ENCODE measurements at places on chromosomes 3 and 15.

DNA sequence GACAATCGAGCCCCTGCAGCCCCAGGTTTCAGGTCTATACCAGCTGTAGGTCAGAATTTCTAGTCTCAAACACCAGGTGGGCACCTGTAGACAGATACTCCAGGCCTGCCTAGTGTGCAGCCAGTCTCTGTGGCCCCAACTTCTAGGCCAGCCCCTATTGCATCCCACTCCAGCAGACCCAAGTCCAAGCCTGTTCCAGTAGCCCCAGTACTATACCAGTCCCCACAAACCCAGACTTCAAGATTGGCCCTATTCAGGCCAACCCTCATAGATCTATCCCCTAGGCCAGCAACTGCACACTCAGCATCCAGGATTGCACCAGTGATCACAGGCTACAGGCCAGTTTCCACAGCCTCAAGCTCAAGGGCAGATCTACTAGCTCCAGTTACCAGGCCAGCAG lies 344.0 kb downstream of the PYDC2 start:
- no peak for DNase-seq

DNA sequence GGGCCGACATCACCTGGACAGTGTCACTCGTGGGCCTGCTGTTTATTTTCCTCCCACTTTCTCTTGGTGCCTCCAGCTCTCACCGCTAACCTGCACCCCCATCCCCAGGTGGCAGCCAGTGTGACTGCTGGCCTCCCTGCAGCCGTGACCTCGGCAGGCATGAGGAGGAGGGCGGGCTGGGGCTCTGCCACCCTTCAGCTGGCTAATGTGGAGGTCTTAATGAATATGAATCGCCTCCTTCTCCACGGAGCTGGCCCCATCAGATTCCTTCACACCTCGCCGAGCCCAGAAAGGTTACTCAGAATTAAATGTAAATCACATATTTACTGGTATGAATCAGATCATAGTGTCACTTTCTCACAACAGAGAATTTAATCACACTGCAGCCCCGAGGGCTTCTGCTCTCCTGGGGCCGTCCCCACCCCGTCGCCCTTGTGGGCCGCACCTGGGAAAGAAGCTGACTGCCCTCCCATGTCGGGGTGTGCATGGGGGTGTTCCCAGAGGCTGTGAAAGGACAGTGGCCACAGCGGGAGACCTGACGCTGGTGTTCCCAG lies 171.1 kb upstream of the TLE3 start:
- no peak for DNase-seq

DNA sequence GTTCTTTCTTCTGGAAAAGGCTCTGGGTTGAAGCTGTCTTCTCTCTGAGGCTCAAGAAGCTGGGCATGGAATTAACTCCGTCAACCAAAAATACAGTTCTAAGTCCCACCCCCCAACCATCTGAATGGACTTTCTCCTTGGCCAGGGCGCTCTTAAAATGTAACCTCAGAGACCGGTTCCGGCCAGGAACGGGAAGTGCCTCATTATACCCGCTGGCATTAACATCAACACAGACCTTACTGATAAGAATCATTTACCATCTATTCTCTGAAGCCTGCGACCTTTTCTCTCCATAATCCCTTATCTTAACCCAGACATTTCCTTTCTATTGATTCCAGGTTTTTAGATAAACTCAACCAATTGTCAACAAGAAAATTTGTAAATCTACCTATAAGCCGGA lies 64.7 kb downstream of the ATP1B3 start:
- no peak for DNase-seq

DNA sequence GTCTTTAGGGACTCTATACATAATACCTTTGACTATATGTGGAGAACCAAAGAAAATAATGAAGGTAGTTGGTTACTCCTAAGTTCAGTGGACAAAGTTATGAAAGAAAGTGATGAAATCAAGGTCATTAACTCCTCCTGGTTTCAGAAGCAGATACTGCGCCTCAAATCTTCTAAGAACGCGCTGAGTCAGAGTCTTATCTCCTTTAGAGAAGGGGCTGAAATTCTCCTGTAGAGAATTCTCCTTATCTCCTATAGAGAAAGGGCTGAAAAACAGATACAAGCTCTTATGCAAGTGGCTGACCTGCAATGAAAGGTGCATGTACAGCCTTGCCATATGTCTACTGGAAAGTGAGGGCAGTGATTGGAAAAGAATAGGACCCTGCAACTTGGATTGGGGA lies 824.2 kb downstream of the NSUN3 start:
- no peak for DNase-seq

DNA sequence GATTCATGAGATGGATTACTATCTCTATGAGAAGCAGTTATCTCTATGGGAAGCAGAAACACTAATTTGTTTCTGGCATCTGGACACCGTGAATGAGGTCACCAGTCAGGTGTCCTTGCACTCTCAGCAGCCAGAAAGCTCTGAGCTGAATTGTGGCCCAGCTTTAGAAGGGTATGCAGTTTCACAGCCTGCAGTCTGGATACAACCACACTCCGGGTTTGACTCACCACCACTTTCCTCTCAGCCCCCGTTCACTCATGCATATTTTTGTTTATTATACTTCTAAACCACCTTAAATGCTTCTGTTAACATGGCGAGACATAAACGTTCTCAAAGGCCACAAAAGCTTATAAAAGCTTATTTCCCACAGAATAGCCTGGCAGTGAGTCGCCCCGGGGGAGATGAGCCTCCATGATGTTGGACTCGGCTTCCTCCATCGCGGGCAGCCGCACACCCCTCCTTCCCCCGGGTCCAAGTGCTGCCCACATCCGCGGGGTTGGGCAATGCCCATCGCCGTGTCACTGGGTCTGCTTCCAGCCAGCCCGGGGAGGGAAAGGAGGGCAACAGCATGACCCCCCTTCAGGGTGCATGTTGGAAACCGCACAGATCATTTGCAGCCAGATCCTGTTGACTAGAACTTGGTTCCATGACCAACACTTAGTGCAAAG lies 16.8 kb upstream of the SLC41A3 start:
- peak; percentile 28 for DNase-seq

DNA sequence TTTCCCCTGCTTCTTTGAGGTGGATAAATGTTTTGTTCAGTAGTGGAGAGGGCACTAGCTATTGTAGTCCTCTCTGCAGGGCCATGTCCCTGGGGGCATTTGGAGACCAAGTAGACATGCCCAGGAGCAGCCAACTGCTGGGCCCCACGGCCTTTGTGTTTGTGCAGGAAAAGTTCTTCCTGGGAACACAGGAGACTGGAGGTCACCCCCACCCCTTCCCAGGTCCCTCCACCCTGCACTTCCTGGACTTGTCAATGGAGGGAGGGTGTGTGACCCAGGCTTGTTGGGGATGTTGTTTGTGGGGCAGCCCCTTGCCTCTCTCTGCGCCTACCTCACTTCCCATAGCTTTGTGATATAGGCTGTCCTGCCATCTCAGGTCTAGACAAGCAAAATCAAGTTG lies 317.0 kb upstream of the LRRFIP2 start:
- no peak for DNase-seq

GRCh38 chr15:81921163-81921562 lies 124.7 kb downstream of the MEX3B start:
- no peak for DNase-seq

- no peak for DNase-seq
Observed at GRCh38 chr3:95815828-95816227, 998.6 kb upstream of the EPHA6 start.

DNA sequence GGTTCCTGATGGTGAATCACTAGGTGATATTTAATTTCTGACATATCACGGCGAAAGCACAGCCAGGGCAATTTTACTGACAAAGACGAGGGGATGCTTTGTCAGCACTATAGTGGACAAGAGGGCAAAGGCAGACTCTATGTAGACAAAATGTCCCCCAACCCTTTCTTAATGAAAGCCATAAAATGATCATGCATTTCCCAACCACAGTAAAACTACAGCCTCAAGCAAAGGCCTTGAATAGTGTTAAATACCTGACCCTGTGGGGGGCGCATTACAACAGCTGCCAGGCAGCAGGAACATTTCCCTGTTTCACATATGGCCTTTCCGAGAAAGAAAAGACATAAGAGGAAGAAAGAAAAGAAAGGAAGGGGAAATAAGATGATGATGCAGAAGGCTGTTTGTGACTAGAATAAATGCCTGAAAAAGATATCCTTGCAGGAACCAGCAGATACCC lies 49.5 kb downstream of the GLDN start:
- no peak for DNase-seq

DNA sequence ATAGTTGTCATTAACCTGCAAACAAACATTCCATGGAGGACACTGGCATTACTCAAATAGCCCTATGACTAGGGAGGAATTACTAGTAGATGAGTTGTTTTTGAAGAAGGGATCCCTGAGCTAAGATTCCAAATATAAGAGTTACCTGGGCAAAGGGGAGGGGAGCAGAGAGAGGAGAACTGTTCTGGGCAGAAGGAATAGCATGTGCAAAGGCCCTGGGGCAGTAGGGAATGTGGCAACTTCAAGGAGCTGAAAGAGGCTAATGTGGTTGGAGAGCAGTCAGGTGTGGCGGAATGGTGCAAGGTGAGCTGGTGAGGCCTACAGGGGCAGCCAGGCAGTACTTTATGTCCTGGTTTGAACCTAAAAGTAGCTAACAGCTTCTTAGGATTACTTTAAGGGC lies 5.8 kb upstream of the IL17RD start:
- DNase-seq, result no peak

DNA sequence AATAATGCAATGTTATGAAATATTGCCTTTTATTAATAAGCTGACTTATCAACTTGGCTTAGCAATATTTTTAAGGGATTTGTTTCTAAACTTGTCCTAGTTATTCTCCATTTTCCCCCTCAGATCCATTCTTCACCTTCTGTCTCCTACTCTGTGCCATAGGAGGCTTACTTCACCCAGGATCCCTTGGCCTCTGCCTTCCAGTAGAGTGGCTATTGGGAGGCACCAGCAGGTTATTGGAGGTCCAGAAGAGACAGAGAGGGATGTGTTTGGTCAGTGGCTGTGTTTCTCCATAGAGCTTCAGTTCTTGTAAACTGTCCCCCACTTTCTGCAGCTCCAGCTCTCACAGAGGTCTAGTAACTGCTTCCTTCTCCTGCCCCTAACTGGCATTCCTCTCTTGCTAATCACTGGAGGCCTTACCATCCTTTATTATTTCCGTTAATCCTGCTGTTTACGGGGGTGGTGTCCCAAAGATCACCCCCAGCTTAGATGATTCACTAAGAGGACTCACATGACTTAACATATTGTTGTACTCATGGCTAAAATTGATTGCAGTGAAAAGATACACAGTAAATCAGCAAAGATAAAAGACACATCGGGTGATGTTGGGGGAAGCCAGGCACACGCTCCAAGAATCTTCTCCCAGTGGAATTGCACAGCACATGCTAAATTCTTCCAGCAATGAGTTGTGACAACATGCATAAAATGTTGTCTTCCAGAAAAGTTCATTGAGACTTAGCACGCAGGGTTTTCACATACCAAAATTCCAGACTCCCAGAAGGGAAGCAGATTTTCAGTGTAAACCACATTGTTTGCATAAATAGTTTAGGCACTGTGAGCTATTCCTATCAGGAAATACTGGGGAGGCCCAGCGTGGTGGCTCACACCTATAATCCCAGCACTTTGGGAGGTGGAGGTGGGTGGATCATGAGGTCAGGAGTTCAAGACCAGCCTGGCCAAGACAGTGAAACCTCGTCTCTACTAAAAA lies 67.5 kb downstream of the RPL22L1 start:
- peak; percentile 99 for DNase-seq

DNA sequence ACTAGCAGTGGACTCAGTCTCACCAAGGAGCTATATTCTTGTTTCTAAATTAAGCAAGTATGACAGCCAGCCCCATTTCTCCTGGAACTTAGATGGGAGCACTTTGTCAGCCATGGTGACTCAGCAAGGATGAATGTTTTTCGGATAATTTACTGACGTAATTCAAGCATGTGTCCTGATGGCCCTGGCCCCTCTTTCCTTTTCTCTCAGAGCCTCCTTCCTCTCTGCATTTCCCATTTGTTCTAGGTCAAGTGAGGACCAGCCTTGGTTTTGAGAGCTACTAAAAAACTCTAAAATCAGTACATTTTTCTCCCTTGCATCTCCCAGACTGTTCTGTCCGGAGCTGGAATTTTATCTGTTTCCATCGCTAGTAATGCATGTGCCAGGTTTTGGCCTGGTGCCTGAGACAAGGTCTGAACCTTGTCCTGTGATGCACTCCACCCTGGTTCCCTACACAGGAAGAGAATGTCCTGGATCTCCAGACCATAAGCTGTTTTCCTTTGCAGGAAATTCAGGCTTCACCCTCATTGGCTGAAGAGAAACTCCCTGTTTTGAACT lies 256.6 kb upstream of the ROPN1 start:
- peak; percentile 91 for DNase-seq

DNA sequence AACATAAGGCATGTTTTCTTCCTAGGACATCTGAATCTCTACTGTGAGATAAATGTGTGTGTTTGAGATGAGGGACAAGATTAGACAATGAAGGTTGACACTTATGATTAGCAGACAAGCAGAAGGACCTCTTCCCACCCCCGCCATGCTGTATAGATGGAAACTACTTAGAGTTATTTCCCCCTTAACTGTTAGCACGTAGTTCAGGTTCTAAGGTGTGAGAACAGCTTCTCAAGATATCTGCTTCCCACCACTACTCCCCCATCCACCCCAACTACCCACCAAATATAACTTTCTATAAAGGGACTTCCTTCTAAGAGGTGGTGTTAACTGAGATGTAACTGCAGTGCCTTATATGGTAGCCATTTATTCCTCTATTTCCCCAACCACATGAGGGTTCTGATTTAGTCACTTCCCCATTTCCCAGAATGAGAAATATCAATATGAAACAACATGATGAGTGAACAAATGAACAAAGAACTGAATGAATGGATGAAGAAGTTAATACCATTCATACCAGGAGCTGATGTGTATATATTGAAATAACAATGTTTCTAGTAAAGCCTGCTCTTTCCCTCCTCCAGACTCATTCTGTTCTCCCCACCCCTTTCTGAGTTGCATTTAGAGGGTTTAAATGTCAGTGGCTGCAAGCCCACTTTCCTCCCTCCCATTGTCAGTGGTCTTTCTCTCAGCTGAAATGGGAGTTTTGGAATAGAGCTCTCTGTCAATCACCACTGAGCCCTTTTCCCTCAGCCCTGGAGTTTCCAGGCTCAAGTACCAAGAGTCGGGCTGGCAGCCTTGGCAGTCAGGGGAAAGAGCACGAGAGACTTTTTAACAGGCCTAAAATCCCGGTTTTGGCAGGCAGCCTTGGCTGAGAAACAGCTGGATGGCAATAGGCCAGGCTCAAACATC lies 7.7 kb upstream of the RFTN1 start:
- no peak for DNase-seq

DNA sequence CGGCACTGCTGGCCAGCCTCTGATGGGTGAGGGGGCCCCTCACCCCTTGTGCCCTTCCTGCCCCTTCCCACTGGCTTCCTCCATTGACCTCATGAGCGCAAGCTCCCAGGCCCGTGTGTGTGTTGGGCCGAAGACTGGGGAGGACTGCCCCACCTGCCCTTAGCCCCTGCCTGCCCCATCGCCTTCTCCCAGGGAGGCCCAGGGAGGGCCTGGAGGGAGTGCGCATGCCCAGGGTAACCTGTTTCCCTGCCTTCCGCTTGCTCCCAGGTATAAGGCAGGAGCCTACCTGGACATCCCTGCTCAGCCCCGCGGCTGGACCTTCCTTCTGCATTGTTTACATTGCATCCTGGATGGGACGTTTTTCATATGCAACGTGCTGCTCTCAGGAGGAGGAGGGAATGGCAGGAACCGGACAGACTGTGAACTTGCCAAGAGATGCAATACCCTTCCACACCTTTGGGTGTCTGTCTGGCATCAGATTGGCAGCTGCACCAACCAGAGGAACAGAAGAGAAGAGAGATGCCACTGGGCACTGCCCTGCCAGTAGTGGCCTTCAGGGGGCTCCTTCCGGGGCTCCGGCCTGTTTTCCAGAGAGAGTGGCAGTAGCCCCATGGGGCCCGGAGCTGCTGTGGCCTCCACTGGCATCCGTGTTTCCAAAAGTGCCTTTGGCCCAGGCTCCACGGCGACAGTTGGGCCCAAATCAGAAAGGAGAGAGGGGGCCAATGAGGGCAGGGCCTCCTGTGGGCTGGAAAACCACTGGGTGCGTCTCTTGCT lies 8.8 kb downstream of the DLL4 start:
- DNase-seq, result peak; percentile 32

Measured in fibroblast of skin of back (primary cell).